Fibroblast of lung (primary cell): ENCODE measurements at places on chromosomes 16 and 17.

DNA sequence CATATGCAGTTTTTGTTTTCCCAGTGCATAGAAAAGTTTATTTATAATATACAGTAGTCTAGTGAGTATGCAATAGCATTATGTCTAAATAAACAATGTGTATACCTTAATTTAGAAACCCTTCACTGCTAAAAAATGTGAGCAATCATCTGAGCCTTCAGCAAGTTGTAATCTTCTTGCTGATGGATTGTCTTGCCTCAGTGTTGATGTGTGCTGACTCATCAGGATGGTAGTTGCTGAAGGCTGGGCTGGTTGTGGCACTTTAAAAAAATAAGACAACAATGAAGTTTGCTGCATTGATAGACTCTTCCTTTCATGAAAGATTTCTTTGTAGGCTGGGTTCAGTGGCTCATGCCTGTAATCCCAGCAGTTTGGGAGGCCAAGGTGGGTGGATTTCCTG is 13.9 kb upstream of the CAPNS2 start:
- peak; percentile 53 for DNase-seq

- no peak for DNase-seq
Observed at GRCh38 chr16:56876048-56876447, 11.0 kb downstream of the SLC12A3 start.

GRCh38 chr17:16906680-16907079 is 65.2 kb downstream of the TNFRSF13B start:
- peak; percentile 93 for DNase-seq

- no peak for DNase-seq
Observed at GRCh38 chr17:28527181-28527681, 21.1 kb downstream of the FOXN1 start.

- no peak for DNase-seq
Observed at GRCh38 chr17:81828656-81829055, 4.4 kb downstream of the MCRIP1 start.

DNA sequence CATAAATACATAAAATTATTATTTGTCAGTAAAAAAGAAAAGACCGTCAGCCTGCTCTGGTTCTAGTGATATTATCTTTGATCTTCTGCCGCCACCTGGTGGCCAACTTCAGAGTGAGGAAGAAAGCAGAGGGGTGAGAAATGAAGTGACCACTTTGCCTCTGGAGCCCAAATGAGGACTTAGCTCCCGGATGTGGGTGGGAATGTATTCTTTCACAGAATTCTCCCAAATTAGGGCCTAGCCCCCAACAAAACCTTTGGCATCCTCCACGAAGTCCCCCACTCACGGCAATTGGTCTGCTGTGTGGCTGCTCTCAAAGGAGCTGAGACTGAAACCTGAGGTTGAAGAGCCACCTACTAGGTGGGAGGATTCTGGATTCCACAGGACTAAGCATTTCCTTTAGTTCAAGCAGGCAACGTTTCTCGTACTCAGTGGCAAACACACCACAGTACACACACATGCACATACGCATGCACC is 4.9 kb upstream of the ZNF267 start:
- DNase-seq: peak; percentile 49

GRCh38 chr17:18160128-18160856 is 23.3 kb upstream of the ALKBH5 start:
- no peak for DNase-seq

DNA sequence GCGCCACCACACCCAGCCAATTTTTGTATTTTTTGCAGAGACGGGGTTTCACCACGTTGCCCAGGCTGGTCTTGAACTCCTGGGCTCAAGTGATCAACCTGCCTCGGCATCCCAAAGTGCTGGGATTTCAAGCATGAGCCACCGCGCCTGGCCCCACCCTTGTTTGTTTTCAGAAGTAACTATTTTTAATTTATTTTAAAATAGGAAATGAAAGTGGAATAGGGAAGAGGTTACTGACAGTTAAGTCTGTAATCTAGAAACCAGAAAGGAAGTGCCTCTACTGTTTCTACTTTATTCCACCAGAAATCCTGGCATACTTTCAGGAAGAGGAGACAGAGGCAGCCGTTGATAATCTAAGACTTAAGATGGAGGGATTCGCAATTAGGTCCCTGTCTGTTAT is 225.6 kb downstream of the TANC2 start:
- DNase-seq: no peak

GRCh38 chr17:73203788-73204479 is 11.1 kb downstream of the COG1 start:
- no peak for DNase-seq

- DNase-seq: peak; percentile 76
Observed at GRCh38 chr17:63785556-63785955, 11.6 kb downstream of the DDX42 start.
